BJ (cell line): ENCODE measurements at places on chromosomes 16 and 17. TPM values are rescaled to one million over a fixed set of nuclear protein-coding genes. Genes with fewer than 3 reads are reported as not detected.

DNA sequence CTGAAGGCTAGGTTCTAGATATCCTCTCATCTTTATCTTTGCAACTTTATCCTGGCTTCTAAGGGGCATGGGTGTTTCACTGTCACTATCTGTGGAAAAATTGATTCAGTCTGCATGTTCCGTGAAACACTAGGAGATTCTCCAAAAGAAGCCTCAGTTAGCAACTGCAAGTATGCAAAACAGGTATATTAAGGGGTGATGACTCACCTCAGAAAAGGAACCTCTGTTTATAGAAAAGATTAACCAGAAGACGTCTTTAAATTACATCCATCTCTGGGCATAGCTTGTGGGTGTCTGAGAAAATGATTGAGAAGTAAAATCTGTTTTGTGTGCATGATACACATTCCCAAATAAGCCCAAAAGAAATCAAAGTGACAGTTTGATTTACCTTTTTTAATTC is 353.8 kb upstream of the HSBP1 start:
- no peak for DNase-seq

GRCh38 chr16:30530163-30531037 is 4.0 kb upstream of the ZNF768 start:
- no peak for DNase-seq

DNA sequence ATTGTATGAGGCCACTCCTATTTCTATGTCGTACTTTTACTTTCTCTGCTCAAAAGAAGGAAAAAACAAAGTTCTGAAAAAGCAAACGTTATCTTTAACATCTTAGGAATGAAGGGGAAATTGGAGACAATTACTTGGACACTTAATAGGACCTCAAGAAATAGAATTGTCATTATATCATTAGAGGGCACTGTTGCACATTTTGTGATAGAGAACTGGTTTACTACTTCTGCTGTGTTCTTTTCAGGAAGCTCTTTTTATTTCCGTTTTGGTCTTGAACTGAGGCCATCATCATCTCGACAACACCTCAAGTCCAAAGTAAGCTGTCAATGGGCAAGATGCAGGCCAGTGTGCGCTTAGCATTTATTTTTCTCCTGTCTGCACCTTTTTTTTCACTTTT is 14.6 kb downstream of the COG4 start:
- no peak for DNase-seq

DNA sequence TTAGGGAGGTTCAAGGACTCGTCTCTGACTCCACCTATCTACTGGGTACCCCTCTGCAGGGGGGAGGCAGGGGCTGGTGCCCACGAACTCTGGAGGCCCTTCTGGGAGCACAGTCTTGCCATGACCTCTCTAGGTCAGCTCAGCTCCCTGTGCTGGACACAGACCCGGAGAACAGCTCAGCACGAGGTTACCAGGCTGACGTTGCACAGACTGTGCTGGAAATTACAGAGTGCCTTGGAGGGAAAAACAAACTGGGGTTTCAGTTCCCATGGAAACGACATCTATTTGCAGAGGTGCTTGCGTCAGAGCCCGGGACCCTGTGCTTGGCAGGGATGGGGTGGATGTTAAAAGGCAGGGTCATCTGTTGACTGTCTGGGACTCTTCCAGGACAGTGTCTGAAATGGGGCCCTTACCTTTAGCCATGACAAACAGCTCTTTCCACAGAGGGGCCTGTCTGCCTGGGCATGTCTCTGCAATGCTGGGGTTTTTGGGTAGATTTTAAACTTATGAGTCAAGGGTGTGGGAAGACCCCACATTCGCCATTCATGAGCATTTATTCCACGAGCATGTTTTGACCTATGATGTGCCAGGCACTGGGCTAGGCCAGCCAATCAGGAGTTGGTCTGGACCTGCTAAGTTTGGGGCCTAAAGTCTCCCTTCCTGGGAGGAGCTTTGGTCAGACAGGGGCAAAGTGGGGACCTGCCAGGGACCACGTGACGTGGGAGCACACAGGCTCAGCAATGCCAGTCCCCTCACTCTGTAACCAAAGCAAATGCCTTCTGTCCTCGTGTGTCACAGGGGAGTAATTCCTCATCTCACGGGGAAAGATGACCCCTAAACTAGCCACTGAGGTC is 22.5 kb downstream of the CCR7 start:
- DNase-seq: peak; percentile 84

DNA sequence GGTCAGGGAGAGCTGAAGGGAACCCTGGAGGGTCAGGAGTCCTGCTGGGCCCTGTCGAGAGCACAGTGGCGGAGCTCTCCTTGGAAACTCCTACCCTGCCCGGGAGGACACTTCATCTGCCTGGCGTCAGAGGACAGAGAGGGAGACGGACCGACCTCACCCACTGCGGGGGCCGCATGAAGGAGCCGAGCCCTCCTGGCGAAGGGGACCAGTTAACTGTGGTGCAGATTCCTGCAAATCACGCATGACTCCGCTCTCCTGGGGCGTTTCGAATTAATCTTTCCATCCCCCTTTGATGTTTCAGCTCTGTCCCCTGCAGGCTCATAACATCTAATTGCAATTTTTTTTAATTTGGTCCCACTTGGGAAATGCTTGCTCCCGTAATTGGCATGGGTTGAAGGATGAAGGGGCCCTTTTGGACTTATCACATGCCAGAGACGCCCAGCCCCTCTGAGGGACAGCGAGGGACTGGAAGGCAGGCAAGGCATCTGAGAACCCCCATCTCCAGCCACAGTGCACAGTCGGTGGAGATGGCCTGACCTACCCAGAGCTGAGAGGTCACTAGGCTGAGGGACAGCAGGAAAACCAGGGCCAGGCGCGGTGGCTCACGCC is 26.5 kb downstream of the RPH3AL start:
- no peak for DNase-seq

DNA sequence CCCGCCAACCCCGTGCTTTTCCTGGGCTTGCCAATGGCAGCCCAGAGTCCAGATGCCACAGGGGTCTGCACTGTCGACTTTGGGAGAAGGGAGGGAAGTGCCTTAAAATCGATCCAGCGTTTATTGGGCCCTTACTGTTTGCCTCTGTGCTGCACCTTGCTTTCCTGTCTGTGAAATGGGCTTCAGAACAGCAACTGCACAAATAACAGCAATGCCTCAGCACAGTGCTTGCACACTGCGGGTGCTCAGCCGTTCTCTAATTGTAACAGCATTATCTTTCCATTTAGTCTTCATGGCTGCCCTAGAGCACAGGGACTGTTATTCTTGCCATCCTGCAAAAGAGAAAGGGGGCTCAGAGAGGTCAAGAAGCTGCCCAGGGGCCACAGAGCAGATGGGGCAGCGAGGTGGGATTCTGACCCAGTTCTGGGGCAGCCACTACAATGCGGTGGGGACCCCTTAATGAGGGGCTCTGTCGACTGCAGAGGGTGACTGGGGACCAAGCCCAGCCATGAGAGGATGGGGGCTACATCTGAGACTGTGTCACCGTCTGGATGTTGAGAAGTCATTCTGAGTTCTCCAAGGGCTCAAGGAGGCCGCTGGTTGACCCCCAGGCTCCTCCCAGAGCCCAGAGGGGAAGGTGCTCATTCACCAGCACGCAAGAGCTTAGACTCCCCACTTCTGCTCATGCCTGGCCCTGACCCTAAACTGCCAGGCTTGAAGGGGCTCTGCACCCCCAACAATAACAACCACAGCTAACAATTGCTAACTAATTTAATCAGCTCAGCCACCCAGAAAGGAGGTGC is 9.4 kb upstream of the FOXF1 start:
- DNase-seq: no peak

The CD300E gene
- polyA plus RNA-seq: not detected in 2 replicates

The KRTAP4-3 gene
- not detected in 2 replicates for polyA plus RNA-seq

DNA sequence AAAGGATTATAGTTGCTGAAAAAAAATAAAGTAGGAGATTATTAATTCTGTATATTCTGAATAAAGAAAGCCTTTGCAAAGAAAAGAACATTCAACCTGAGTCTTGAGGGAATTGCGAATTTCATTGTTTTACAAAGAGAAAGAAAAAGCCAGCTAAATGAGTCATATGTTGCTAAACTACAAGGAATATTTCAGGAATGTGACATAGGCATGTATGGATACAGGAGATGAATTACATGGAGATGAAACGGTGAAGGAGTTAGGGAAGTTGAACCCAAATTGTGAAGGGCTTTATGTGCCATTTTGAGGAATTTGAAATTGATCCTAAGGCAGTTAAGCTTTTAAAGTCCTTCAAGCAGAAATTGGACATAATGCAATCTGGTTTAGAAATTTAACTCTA is 177.3 kb upstream of the RBL2 start:
- DNase-seq: peak; percentile 18
